Type B pancreatic cell (in vitro differentiated cells): ENCODE measurements at places on chromosomes 7 and 10. TPM values are rescaled to one million over a fixed set of nuclear protein-coding genes. Genes with fewer than 3 reads are reported as not detected.
A peak's percentile ranks its signal among the peaks of the same experiment; 100 is the strongest.

The AGFG2 gene
- total RNA-seq = 16.3 and 21.0 TPM in 2 replicates

The CACNA2D1 gene
- 21.5 and 29.2 TPM in 2 replicates for total RNA-seq

The TRPV6 gene
- total RNA-seq = 5.4 and 8.1 TPM in 2 replicates

The NUTM2E gene
- 0.86 and 1.7 TPM in 2 replicates for total RNA-seq

DNA sequence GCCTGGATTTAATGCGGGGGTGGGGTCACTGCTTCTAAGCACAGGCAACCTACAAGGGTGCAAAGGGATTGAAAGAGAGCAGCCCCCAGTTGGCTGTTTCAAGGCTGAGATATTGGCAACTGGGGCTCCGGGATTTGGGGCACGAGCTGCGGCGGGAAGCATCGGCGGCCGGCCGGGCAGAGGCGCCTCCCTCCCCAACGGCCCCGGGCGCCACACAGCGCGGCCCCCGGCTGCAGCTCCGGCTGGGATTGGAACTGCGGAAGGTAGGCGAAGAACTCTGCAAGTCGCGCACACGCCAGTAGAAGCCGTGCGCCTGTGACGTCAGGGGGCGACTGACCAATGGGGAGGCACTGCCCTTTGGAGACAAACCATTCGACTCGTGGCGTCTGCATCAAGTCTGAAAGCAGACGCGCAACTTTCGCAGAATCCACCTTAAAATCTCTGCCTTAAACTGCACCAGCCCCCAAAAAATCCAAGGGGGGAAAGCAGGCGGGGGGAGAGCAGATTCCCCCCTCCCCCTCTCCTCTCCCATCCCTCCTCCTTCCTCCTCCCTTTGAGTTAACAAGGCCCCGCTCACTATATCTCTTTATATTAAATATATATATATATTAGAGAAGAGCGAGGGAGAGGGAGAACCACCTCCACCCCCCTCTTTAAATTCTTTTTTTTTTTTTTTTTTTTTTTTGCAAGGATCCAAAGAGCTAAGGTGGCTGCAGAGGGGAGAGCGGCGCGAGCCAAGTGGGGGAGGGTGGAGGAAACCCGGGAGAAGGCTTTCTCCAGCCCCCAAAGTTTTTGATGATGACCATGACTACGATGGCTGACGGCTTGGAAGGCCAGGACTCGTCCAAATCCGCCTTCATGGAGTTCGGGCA lies at the start of gene DLX6:
DLX6 (plus strand) TSS at position 371 of the 872 bp plus-strand sequence; CDS start at position 796, 425 bp downstream.
- H3K36me3 ChIP-seq = peaks cover 19% of the 10 kb centered on the region
- peak within 1 kb of the TSS; percentile 81 for H3K27ac ChIP-seq
- peak; percentile 91 for DNase-seq
- H3K27me3 ChIP-seq = peaks cover 91% of the 10 kb centered on the region

DNA sequence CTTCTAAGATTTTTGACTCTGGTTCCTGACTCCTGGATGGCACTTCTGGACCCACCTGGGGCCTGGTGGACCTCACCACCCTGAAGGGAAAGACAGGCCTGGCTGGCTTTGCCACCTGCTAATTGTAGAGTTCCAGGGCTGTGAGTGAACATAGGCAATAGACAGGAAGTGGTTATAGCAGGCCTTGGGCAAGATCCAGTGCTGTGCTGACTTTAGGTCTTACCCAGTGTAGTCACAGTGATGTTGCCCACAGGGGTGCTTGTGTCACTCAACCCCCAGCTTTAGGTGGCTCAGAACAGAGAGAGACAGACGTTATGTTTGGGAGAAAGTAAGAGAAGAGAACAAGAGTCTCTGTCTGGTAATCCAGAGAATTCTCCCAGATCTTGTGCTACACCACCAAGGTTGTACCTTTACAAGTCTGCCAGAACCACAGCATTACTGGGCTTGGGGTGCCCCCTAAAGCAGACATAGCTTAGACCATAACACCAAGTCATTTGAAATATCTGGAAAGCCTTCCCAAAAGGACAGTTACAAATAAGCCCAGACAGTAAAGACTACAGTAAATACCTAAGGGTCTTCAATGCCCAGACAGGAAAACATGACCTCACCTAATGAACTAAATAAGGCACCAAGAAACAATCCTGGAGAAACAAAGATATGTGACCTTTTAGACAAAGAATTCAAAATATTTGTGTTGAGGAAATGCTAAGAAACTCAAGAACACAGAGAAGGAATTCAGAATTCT lies 303.4 kb downstream of the PCLO start:
- no peak for DNase-seq
- H3K36me3 ChIP-seq = no peaks in the 10 kb centered on the region
- H3K4me3 ChIP-seq = no peak overlapping the region
- no peak overlapping the region for H3K27ac ChIP-seq

DNA sequence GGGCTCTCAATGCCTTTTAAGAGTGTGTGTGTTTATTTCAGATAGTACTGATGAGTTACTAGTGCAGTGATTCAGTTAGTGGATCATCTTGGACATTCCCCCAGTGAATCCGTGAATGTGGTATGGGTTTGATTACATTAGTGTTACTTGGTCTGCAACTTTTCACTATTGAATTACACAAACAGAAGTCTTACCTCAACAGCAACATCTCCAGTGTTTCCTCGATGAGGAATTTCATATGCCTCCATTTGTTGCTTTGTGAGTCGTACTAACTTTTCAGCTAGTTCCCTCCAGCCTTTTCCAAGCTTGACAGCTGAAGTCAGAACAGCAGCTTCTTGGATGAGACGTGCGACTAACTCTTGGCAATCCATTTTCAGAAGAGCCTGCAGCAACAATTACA lies 63.2 kb downstream of the MACC1 start:
- H3K27me3 ChIP-seq = no peaks in the 10 kb centered on the region
- peaks cover 4% of the 10 kb centered on the region for H3K36me3 ChIP-seq
- no peak overlapping the region for H3K4me3 ChIP-seq
- no peak overlapping the region for H3K27ac ChIP-seq
- peaks cover 22% of the 10 kb centered on the region for H3K4me1 ChIP-seq

- H3K36me3 ChIP-seq = peaks cover 29% of the 10 kb centered on the region
- H3K4me3 ChIP-seq = peak overlapping the region; percentile 86
- H3K27ac ChIP-seq = peak overlapping the region; percentile 88
- H3K4me1 ChIP-seq = peaks cover 59% of the 10 kb centered on the region
- H3K27me3 ChIP-seq = no peaks in the 10 kb centered on the region
Observed at GRCh38 chr10:62048919-62049623, 147.6 kb downstream of the ARID5B start.

DNA sequence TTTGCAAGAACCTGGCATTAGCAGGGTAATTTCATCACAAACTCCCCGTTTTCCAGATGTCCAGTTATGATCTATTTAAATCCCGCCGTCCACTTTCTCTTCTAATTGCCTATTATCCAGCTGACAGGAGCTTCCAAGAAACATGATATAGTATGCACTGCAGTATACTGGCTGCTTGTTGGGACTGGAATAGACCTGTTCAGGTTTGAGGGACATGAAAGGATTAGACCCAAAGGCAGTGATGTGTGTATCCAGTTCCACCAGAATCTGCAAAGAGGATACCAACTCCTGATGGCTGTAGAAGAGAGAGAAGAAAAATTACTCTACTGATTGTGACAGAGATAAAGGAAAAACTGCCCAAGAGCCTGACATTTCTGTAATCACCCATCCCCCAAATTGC lies 8.9 kb downstream of the MSS51 start:
- no peak for DNase-seq
- no peaks in the 10 kb centered on the region for H3K27me3 ChIP-seq
- no peak overlapping the region for H3K27ac ChIP-seq

DNA sequence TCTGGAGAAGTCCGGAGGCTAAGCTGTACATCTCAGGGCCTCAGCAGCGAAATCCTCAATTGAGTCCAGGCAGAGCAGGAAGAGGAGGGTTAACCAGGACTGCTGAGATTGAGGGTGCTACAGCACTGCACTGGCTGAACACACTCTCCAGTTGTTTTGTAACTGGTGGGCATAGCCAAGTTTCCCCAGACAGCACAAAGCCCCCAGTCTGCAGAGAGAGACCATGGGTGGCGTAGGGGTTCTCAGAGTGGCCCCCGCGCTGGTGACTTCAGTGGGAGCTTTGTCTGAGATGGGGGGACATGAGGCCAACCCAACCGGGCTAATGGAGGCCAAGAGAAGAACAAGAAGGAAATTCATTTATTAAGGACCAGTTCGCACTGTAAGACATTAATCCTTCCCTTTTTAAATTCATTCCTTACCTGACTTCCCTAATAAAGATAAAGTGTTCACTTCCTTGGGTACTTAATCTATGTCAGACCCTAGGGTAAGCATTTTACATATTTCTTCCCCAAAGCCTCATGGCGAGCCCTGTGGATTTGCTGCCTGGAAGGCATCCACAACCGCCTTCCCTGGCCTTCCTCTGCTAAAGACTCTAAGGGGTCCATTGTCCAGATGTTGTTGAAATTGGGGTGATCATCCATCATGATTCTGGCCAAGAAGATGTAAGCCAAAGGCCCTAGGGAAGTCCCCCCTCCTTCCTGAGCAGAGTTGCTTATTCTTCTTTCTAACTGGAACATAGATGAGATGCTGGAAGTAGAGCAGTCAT lies 121.4 kb upstream of the CHST15 start:
- peaks cover 11% of the 10 kb centered on the region for H3K27me3 ChIP-seq
- no peak overlapping the region for H3K27ac ChIP-seq
- DNase-seq = no peak
- H3K4me3 ChIP-seq = no peak overlapping the region
- H3K36me3 ChIP-seq = no peaks in the 10 kb centered on the region

DNA sequence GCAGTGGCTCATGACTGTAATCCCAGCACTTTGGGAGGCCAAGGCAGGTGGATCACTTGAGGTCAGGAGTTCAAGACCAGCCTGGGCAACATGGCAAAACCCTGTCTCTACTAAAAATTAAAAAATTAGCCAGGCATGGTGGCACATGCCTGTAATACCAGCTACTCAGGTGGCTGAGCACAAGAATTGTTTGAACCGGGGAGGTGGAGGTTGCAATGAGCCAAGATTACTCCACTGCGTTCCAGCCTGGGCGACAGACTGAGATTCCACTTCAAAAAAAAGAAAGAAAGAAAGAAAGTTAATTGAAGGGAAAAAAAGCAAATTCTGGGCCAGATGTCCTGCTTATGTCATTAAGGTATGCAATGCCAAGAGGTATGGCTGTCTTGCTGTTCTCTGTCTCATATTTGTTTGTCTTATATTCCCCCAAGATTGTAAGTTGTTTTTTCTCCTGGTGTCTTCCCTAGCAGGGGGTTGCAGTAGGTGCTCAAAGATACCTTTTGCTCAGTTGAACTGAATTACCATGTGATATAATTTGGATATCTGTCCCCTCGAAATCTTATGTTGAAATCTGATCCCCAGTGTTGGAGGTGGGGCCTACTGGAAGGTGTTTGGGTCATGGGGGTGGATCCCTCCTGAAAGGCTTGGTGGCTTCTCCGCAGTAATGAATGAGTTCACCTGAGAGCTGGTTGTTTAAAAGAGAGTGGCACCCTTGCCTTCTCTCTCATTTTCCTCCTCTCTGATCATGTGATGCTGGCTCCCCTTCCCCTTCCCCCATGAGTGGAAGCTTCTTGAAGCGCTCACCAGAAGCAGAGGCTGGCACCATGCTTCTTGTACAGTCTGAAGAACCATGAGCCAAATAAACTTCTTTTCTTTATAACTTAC lies 60.9 kb downstream of the MYOF start:
- peak overlapping the region; percentile 81 for H3K27ac ChIP-seq
- peaks cover 15% of the 10 kb centered on the region for H3K36me3 ChIP-seq
- peak overlapping the region; percentile 25 for H3K4me3 ChIP-seq
- H3K27me3 ChIP-seq = no peaks in the 10 kb centered on the region
- H3K4me1 ChIP-seq = peaks cover 26% of the 10 kb centered on the region

DNA sequence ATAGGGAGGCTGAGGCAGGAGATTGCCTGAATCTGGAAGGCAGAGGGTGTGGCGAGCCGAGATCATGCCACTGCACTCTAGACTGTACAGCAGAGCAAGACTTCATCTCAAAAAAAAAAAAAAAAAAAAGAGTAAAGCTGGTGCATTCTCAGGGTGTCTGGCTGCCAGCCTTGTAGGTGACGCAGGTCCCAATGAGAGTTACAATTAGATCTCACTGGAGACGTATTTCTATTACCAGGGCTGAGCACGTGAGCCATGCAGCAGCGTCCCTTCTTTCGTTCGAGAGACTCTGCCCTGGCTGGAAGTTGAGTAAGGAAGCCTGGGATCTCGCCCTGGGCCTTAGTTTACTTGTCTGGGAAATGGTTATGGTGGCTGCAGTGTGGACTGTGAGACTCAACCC lies 22.4 kb upstream of the ZMIZ1 start:
- peaks cover 25% of the 10 kb centered on the region for H3K4me1 ChIP-seq
- H3K27ac ChIP-seq = no peak overlapping the region
- no peaks in the 10 kb centered on the region for H3K36me3 ChIP-seq
- H3K4me3 ChIP-seq = no peak overlapping the region
- H3K27me3 ChIP-seq = no peaks in the 10 kb centered on the region
